ENCODE measurements at places on chromosomes 13 and 19. TPM values are rescaled to one million over a fixed set of nuclear protein-coding genes. Genes with fewer than 3 reads are reported as not detected.

DNA sequence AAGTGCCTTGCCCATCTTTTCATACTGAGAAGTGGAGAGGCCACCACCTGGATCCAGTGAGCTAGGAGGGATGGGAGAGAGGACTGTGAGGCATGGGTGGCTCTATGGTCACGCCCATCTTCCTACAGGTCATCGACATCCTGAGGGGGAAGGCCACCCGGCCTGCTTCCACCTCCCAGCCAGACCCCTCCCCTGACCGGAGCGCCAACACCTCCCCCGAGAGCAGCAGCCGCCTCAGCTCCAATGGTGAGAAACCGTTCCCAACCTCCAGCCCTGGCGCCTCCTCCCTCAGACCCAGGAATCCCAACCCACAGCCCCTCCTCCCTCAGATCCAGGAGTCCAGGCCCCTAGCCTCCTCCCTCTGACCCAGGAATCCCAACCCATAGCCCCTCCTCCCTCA, 10.1 kb downstream of the BCL3 start:
- DNase-seq = no peak

DNA sequence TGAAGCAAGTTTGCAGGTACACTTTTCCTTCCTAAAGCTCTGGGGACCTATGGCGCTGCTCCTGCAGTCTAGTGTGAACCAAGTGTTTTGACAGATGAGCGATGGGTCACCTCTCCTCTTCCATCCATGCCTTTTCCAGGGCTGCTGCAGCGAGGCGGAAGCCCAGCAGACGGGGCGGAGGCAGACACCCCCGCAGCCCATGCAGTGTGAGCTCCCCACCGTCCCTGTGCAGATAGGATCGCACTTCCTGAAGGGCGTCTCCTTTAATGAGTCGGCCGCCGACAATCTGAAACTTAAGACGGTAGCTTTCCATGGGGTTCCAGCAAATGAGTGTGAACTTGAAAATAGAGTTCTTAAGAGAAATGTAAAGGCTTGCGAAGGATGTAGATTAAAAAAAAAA, 37.1 kb upstream of the GPI start:
- peak; percentile 49 for DNase-seq

- no peak for DNase-seq
Observed at GRCh38 chr13:72163678-72164077, 296.7 kb upstream of the DACH1 start.

DNA sequence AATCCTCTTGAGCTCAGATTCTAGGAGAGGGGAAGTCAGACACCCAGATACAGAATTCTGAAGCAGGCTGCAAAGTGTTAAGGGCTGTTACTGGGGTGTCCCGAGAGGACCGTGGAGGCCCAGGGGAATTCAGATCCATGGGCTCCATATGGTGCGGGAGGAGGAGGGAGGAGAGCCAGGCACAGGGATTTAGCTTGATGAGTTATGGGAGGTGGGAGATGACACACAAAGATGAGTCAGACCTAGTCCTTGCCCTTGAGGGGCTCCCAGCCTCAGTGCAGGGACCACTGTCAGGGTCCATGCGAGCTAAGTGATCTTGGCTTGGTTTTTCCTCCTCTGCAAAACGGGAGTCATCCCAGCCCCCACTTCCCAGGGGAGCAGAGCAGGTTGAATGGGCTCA, 14.4 kb upstream of the GIPR start:
- DNase-seq = no peak

- no peak for DNase-seq
Observed at GRCh38 chr19:47315125-47315821, 5.6 kb downstream of the C5AR1 start.

GRCh38 chr19:7924651-7925170, 1.2 kb downstream of the CTXN1 start:
- no peak for DNase-seq

DNA sequence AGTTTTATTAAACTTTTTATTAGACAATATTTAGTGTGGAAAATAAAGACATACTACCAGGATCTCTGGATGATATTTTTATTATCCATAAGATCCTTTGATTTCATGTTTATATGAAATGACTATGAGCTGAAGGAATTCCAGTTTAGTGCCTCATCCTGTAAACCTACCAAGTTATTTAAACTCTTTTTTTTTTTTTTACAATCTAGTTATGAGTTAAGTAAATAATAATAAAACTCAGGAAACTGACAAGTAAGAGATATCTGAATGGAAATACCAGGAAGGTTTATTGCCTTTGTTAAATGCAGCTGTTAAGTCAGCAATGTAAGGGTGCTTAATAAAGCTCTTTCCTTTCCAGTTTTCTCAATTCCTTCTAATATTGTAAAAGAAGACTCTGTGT, 53.9 kb downstream of the RXFP2 start:
- DNase-seq = no peak

DNA sequence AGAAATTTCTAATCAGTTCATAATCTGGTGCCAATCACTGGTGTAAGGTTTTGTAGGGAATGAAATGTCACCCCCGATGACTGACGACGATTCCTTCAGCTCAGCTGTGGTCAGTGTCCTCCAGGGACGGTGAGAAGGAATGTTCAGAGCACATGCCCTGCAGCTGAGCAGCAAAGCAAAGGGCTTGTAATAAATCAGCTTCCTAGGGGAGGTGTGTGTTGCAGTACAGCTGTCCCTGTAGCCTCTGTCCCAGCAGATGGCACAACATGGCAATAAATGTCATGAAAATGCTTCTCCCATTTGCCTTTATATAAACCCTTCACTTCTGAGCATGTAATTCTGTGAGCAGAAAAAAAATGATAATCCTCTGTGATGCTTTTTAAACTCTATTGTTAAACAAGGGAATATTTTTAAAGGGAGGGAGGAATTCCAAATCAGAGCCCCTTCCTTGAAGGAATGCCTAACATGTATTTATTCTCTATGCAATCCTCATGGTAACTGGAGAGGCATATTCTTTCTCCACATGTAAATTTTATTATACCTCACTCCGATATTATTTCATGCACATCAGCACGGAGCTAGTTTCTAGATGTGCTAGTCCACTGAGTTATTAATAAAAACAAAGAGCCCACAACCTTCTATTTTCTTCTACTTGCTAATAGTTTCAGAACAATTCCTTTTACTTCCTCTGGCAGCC, 102.5 kb downstream of the FAM216B start:
- DNase-seq = no peak

- no peak for DNase-seq
Observed at GRCh38 chr19:38290631-38291147, 13.4 kb upstream of the C19orf33 start.

GRCh38 chr19:37902668-37903067, 3.7 kb downstream of the WDR87 start:
- DNase-seq = peak; percentile 81

DNA sequence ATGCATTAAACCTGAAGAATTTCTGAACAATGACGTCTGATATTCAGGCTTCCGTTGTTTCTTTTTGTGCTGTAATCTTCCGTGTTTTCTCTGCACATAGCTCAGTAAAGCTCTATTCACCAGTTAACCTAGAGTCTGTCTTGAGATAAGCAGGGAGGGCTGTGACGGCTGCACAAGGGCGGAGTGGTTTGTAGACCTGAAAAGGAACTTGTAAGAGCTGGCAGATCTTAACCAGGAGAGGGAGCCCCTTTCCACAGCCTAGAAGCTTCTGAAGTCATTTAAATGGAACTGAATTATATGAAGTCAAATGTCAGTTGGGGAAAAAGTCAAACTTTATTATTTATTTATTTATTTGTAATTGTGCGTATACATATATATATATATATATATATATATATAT, 27.5 kb downstream of the DPRX start:
- peak; percentile 21 for DNase-seq

- DNase-seq = no peak
Observed at GRCh38 chr19:41096353-41096752, 8.1 kb downstream of the CYP2A13 start.

GRCh38 chr13:44267980-44268379, 105.6 kb upstream of the SERP2 start:
- DNase-seq = no peak

- DNase-seq = peak; percentile 42
Observed at GRCh38 chr13:28324181-28324789, 170.6 kb downstream of the FLT1 start.

- no peak for DNase-seq
Observed at GRCh38 chr19:16899566-16900075, 10.8 kb downstream of the F2RL3 start.

DNA sequence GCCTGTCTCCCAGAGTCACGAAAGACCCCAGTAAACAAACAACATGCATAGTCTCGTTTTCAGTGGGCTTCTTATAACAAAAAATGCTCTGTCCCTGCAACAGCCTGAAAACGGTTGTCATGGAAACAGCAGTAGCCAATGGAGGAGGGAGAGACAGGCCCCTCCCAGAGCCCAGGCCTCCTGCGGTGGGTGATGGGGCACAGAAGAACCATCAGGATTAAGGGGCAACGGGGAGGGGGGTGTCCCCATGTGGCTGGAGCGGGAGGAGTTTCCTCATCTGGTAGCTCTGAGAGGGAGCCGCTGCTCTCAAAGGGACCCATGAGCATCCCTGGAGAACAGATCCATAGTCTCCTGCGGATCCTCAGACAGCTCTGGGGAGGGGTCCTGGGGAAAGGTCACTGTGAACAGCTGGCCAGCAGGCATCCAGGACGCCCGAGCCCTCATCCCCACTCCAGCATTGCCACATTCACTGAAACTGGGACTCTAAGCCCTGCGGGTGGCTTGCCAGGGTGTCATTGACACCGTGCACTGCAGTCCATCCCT, 37.5 kb upstream of the PNMA8B start:
- no peak for DNase-seq

GRCh38 chr13:68927387-68928026, 1180.1 kb upstream of the ATXN8OS start:
- DNase-seq = peak; percentile 22

- DNase-seq = no peak
Observed at GRCh38 chr13:21894703-21895699, 224.1 kb downstream of the FGF9 start.

DNA sequence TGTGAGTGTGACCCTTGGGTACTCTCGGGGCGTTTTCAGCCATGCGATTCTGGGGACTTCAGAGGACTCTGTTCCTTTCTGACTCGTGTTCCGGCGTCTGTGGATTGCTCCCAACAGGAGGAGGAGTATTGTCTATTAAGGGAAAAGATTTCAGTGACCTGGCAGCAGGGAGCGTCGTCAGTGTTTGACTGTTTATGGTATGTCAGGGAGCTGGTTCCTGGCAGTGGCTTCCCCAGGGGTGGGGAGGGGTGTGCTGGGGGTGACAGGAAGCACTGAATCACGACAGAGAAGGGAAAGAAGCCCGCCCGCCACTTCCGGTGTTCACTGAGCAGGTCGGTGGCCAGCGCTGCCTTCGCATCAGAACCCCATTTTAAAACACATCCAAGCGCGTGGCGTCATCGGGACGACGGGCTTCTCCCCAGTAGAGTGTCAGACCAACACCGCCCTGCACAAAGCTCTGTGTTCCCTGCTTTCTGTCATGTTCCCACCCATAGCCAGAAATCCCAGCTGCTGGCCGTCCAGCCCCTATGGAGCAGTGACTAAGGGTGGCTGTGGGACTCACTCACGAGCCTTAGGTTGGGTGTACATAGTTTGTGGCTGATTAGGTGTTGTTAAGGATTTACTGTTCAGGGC, 33.8 kb downstream of the COL4A2 start:
- no peak for DNase-seq

DNA sequence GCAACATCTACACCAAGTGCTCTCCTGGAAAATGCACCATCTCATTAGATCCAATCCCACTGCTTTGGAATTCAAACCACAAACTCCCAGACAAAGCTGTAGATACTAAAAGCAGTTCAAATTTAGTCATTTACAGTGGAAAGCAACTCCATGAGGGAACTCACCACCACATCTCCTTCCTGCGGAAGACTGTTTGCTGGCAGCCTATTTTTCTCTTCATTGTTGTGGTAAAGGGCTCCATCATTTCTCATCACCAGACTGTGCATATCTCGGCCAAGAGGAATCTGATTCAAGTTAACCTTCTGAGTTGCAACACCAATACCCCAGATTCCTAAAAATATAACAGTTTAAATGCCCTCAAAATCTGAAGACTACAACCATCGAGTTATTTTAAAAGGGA, 8.4 kb downstream of the SPRYD7 start:
- no peak for DNase-seq

GRCh38 chr19:532561-533363, 1.2 kb downstream of the CDC34 start:
- DNase-seq = peak; percentile 83

Gene C19orf38
- polyA plus RNA-seq = 1.4 TPM

Gene ADAMTSL5
- polyA plus RNA-seq = 0.27 TPM

Gene ZNF417
- 43.8 TPM for polyA plus RNA-seq

Gene CALM3
- 447 TPM for polyA plus RNA-seq

Gene ZNF99
- polyA plus RNA-seq = 1.9 TPM

Data from left kidney (tissue), 8 donors.